ENCODE measurements at places on chromosomes 5 and 9. TPM values are rescaled to one million over a fixed set of nuclear protein-coding genes. Genes with fewer than 3 reads are reported as not detected.

GRCh38 chr9:14849296-14849695 is 60.9 kb downstream of the FREM1 start:
- DNase-seq = no peak

ADRB2 gene
- 0.18 TPM for total RNA-seq

GRCh38 chr5:173326501-173326960 is 1.7 kb downstream of the STC2 start:
- no peak for DNase-seq

GRCh38 chr5:38680094-38680825 is 123.8 kb upstream of the LIFR start:
- DNase-seq = no peak

GRCh38 chr5:453725-454481 is 10.9 kb downstream of the EXOC3 start:
- no peak for DNase-seq

GRCh38 chr9:102185371-102185770 is 446.9 kb upstream of the GRIN3A start:
- no peak for DNase-seq

DNA sequence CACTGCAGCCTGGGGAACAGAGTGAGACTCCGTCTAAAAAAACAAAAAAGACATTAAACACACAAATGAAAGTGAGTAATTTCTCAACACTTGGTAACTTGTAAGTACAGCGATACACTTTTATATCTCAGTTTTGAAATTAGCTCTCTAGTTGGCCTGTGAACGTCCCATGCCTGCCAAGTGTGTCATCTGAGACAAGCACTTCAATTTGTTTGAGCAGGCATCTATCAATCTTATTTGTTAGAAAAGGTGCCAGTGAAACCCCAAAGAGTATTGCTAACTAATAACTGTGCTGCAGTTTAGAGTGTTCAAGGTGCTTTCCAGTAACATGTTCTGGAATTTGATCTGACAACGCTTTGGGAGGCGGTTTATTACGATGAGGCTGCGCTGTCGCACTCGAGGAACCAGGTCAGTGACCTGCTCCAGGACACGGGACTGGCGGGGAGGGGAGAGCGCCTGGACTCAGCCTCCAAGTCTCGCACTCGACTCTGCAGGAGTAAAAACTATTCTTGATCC is 1.1 kb upstream of the SPIN1 start:
- no peak for DNase-seq

GRCh38 chr5:156169495-156169894 is 157.5 kb upstream of the SGCD start:
- DNase-seq = no peak

- DNase-seq = no peak
Observed at GRCh38 chr9:126354887-126355770, 28.5 kb downstream of the MVB12B start.

SPINK1 gene
- total RNA-seq = 4.7 TPM

GRCh38 chr9:976258-976942 is at the start of gene DMRT3:
DMRT3 (plus strand) TSS chr9:976655; CDS start chr9:977002, 347 bp downstream.
- DNase-seq = no peak

DROSHA gene
- total RNA-seq = 47.7 TPM

GRCh38 chr9:95422650-95423049 is 94.1 kb downstream of the PTCH1 start:
- DNase-seq = no peak

- no peak for DNase-seq
Observed at GRCh38 chr5:56054666-56055065, 59.9 kb upstream of the IL6ST start.

CCDC180 gene
- 1.1 TPM for total RNA-seq

NPM1 gene
- total RNA-seq = 4,895 TPM

DNA sequence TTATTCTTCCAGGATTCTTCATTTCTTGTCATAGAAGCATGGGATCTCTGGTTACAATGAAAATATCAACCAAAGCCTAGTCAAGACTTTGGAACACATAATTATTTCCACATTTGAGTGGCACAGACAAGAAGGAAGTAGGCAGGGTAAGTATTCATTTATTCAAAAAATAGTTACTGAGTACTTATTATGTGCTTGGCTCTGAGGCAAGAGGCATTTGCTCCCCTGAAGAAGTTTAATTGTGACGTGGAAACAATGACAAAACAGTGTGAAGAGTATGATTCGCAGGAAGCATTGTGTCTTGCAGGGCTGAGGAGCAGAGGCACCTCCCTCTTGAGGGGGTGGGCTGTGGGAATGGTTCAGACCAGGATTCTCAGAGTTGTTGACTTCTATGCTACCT is 45.0 kb upstream of the TNFSF15 start:
- no peak for DNase-seq

TXNDC15 gene
- 40.1 TPM for total RNA-seq

CCNI2 gene
- total RNA-seq = 7.4 TPM

GRCh38 chr5:44814761-44815160 is 6.0 kb downstream of the MRPS30 start:
- DNase-seq = no peak

ACTBL2 gene
- not detected for total RNA-seq

LAMC3 gene
- 0.41 TPM for total RNA-seq

CLIC3 gene
- not detected for total RNA-seq

IL9 gene
- 198 TPM for total RNA-seq

GRCh38 chr9:89770531-89771174 is 165.8 kb downstream of the GADD45G start:
- DNase-seq = no peak

ALAD gene
- total RNA-seq = 18.4 TPM

- no peak for DNase-seq
Observed at GRCh38 chr9:70933321-70933720, 188.1 kb downstream of the TRPM3 start.

PCDHB13 gene
- 0.16 TPM for total RNA-seq

- DNase-seq = no peak
Observed at GRCh38 chr5:109759306-109759705, 69.6 kb downstream of the MAN2A1 start.

DNA sequence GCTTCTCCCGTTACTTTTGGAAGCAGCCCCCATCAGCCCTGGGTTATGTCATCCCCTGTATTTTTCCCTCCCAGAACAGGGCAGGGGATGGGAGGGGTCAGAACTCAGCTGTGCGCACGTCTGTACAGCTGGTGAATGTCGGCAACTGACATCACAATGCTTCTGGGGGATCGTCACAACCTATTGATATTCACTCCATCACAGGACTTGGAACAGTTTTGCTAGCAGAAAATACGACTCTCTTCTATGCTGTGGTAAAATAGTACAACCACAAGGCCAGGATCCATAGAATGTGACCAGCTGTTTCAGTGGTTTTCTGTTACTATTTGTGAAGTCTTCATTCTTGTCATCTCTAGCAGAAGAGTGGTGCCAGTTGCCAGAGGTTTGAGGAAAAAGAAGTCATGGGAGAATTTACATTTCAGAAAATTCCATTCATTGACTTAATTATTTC is 77.1 kb upstream of the KLF4 start:
- DNase-seq = no peak

GRCh38 chr9:105053209-105053652 is 125.3 kb upstream of the ABCA1 start:
- peak; percentile 21 for DNase-seq

PCDHGB2 gene
- total RNA-seq = 0.13 TPM

CCL21 gene
- total RNA-seq = not detected

- no peak for DNase-seq
Observed at GRCh38 chr9:81535542-81536241, 153.7 kb downstream of the TLE1 start.
